Cardiac septum (tissue), 1 donor: ENCODE measurements at places on chromosomes 7 and 10. TPM values are rescaled to one million over a fixed set of nuclear protein-coding genes. Genes with fewer than 3 reads are reported as not detected.

DNA sequence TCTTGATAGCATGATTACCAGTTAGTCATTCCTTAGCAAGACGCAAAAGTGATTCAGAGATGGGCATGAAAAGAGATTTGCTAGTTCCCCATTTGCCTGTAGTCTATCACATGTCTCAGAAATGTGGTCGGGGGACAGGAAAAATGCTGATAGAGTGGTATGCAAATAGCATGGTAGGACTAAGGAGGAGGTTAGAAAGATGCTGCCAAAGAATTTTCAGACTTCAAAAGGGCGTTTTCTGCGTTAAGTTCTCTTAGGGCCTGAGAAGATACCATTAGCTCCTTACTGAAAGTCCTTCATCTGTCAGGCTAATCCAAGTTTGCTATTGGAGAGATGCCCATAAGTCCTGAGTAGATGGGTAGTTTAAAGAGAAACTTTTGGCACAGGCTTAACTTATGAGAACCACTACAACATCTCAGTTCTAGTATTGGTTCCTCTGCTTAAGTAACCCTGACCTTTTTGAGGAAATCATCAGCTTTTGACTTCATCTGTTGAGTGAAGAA lies 2.7 kb downstream of the CALD1 start:
- DNase-seq, result no peak

DNA sequence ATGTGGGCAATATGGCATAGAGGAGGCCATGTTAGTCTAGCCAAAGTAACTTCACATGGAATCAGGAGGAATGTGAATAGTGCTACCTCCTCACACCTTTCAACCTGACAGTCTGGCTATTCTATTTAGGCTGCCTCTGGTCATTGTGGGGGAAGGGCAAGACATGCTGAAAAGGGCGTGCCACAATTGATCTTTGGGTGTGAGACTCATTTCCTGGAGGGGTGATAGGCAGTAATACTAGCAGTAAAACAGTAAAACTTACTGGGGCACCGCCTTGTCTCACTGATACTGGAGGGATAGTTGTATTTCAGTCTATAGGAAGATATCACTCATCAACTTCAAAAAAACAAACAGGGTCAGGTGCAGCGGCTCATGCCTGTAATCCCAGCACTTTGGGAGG lies 88.7 kb downstream of the TMEM168 start:
- DNase-seq, result no peak

DNA sequence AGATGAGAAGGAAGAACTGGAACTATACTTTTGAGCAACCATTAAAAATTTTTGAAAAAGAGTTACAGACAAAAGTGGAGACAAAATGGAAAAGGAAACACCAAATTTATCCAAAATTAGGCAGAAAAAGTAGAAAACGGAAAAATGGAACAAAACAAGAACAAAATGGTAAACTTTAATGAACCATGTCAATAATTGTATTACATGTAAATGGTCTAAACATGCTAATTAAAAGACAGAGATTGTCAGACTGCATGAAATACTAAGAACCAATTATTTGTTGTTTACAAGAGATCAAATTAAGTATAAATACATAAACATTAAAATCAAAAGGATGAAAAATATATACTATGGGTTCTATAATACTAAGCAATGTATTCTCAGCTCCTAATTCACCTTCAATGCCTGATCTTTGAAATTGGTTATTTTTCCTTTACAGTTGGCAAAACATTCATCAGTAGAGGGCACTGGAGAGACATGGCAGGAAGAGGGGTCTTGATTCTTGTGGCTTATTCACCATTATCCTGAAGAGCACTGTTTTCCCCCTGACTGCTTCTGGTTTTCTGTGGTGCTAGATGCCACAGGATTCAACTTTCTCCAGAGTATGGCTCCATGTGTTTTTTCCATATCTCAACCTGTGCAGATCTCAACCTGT lies 124.9 kb downstream of the ELFN1 start:
- DNase-seq, result no peak

DNA sequence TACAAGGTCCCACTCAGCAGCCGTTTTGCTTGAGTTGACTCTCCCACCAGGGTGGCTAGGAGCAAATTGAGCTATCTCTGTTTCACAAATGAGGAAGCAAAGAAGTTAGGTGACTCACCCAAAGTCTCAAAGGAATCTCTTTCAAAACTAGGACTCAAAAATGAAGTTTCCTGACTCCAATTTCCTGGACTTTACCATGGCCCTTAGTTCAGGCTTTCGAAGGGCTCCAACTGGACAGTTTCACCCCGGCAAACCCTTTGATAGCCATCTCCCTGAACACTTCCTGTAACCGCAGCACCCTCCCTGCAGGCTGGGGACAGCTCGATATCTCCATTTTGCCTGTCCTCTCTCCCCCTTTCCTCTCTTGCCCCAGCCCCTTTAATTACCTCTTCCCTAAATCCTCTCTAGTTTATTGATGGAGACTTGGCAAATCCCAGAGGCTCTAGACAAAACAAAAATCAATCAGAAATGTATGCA lies 4.7 kb upstream of the AFAP1L2 start:
- no peak for DNase-seq

DNA sequence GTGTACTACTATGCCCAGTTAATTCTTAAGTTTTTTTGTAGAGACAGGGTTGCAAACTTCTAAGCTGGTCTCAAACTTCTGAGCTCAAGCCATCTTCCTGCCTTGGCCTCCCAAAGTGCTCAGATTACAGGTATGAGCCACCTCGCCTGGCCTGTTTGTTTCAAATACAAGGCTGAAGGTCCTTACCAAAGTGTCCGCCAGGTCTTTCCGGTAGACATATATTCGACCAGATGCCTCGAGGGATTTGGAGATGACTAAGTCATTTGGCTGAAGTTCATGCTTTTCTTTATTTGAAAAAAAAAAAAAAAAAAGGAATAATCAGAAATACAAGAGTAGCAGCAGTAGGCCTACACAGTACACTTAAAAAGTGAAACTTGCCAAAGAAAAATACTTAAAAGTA lies 204.5 kb upstream of the CDCA7L start:
- no peak for DNase-seq

DNA sequence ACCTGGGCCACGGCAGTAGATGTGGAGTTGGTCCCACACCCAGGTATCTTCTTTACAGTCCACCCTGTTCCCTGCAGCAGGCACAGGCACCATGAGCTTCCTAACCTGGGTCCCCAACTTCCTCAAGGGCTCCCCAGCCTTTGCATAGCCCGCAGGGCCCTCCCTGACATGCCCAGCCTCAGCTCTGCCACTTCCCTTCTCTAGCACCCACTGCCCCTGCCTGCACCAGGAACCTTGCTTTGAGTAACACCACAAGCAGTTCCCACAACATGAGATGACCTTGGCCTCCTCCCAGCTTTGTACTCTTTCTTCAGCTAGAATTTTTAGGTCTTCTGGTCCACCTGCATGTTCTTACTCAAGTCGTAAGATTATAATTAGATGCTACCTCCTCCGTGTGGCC lies 92.2 kb upstream of the ZPBP start:
- no peak for DNase-seq

- no peak for DNase-seq
Measured at GRCh38 chr7:94303695-94304094, 91.0 kb upstream of the COL1A2 start.

- no peak for DNase-seq
Measured at GRCh38 chr7:78529392-78529791, 730.8 kb downstream of the PHTF2 start.

The FBXO24 gene
- 0.40 TPM for total RNA-seq

The EVX1 gene
- not detected for total RNA-seq

The SPDYE11 gene
- not detected for total RNA-seq

The C10orf53 gene
- total RNA-seq, result not detected
